ENCODE measurements at places on chromosomes 3 and 15.

- no peak for DNase-seq
Observed at GRCh38 chr3:37040231-37040630, 46.9 kb downstream of the MLH1 start.

DNA sequence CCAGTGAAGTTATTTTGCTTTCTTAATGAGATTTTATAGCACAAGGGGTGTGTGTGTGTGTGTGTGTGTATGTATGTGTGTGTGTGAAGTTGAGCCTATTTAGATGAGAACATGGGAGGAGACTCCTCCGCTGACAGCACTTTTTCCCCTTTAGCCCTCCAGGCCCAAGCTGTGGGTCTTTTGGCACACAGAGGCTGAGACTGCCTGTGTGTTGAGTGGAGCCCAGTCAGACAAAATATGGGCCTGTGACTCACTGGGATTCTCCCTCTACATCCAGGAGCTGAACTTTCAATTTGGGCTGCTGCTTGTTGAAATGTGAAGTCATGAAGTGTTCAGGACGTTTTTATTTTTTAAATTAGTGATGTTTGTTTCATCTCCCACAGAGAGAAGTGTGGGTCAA lies 108.0 kb downstream of the MFSD1 start:
- no peak for DNase-seq

GRCh38 chr3:170585937-170586310 lies at the start of gene SLC7A14:
SLC7A14 (minus strand) TSS chr3:170586075; CDS start chr3:170526936, 59,139 bp downstream.
- no peak for DNase-seq

DNA sequence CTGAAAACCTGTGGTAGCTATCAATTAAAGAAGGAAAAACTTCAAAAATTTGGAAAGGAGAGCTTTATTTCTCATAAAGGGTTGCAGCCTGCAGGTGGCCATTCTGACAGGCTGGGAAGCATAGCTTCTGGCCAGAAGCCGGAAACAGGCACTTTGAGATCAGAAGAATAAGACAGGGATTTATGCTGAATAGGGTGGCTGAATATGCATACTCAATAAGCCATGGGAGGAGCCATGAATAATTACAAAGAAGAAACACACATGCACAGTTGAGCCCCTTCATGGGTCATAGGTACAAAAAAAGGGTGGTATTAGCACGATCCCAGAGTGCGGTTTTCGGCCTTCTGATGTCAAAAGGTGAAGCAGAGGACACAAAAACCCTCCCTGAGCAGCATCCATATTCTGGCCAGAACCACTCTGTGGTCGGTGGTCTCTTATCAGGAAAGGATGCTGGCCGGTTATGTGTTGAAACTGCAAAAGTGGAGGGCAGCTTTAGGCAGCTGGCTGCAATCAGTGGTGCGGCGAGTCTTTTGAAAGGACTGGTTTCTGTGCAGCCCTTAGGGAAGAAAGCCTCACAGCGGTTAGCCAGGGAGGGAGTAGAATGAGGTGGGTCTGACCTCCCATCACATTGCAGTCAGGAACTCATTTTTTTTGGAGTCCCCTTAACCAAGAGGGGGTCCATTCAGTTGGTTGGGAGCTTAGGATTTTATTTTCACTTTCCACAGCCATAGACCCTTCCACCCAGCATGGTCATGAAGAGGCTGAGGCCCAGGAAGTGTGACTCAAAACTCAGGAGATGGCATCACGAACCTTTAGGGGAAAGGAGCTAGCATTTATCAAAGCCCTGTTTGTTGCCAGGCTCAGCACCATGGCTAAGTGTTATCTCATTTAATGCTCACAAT lies 34.7 kb upstream of the CCDC174 start:
- DNase-seq, result no peak

DNA sequence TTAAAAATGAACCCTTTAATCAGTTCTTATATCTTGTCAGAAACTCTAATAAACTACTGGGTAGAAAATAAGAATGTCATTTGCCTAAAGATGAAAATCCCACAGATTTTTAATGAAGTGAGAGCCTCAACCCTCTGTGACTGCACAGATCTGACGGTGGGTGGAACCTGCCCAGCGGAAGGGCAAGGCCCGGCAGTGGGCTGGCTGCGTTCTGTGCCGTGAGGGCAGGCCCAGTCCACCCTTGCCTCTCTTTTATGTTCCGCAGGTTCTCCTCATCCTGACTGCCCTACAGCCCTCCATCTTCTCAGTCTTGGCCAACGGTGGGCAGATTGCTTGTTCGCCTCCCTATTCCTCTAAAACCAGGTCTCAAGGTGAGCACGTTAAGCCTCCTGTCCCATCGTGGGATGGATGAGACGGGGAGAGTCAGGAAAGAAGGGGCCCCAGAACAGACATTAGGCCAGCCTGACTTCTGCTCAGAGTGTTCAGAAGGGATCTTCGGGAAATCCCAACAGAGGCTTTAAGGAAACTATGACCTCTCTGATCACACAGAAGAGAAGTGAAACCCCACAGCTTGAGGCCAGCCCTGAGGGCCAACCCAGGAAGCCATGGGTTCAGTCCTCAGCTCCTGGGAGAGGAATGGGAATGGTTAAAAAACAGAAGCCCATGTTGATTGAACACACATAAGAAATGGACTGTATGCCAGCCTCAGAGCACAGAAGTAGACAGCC lies 16.0 kb downstream of the SLC51A start:
- DNase-seq, result no peak

DNA sequence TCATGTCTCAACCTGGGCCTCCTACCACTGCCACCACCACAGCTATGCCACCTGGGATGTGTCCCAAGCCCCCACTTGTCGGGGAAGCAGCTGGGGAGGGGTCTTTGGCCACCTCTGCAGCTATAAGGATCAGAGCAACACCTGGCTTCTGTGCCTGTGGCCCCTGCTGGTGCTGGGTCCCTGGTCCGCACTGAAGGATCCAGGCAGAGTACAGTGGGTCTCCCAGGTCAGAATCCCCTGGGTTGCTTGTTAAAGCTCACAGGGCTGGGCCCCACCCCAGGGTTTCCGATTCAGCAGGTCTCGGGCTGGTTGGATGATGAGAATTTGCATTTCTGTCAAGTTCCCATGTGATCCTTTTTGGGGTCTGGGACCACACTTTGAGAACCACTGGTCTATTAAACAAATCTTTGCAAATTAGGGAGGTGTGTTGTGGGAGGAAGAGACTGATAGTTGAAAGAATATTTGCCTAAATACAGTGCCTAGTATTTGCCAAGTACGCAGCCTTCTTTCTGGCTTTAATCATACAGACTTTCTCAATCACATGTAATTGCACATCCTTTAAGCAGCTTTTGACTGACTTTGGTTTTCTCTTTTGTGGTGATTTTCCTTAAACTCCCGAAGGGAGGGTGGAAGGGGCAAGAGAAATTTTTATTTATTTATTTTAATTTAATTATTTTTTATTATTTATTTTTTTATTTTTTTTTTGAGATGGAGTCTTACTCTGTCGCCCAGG lies 127.3 kb downstream of the IGF1R start:
- no peak for DNase-seq

- DNase-seq, result no peak
Observed at GRCh38 chr3:183775781-183776180, 49.6 kb downstream of the MAP6D1 start.

DNA sequence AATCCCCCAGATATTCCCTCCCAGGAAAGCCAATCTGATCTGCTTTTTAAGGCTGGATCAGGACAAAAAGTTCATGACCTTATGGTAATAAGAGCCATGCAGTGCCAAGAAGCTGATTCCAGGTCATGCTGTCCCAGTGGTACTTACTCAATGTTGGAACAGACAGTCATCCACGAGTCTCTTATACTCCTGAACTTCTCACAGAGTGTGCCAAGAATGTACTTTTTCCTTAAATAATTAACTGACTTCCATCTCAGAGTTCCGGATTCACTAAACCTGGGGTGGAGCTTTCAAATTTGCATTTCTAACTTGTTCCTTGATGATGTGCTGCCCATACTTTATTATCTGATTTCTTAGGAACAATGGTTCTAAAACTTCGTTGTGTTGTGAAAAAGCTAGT lies 3.4 kb upstream of the P3H2 start:
- no peak for DNase-seq

DNA sequence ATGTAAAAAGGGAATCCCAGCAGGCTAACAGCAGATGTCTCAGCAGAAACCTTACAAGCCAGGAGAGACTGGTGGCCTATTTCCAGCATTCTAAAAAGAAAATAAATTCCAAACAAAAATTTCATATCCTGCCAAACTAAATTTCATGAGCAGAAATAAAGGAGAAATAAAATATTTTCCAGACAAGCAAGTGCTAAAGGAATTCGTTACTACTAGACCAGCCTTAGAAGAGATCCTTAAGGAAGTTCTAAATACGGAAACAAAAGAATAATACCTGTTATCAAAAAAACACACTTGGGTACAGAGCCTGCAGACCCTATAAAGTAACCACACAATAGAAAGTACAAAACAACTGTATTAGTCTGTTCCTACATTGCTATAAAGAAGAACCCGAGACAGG lies 41.4 kb downstream of the HDGFL3 start:
- DNase-seq, result no peak

GRCh38 chr3:187880441-187880840 lies 135.2 kb upstream of the BCL6 start:
- DNase-seq, result no peak

DNA sequence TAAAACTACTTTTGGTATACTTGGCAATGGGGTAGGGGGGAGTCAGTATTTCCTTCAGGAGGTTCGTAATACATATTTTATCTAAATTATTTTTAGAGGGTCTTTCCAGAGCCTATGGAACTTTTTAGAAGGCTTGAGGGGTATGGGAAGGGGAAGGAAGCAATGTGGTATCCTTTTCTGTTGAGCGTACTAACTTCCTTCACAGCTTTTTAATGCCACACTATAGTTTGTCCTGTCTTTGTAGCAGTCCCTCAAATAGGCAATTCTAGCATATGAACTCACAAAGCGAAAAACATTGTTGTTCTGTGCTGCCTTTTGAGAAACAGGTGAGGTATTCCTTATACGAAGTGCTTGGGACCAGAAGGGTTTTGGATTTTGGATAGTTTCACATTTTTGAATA lies 22.3 kb upstream of the P2RY13 start:
- DNase-seq, result no peak

DNA sequence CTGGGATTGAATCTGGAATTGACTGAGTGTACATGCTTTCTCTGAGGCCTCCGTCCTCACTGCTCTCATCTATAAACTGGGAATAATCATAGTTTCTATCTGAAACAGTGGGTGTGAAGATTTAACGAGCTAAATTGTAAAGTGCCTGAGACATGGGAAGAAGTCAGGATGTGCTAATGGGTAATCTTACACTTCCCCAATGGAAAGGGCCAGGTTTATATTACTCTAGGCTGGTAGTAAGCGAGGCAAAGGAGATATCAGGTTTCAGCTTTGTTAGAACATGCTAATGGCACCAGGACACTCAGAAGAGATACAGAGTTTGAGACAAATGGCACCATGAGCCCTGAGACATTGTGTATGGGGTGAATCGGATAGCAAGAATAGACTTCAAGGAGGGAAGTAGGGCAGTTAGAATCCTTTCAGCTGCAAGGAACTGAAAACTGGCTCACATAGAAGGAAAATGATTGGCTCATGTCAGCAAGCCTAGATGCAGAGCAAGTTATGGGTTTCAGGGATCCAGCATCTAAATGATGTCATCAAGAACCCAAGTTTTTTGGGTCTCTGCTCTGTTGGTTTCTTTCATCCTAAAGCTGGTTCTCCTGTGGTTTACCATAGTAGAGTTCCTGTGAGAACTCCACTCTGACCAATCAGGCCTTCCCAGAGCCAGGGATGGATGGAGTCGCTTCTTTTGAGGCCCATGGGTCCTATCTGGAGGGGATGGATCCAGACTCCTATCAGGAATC lies 21.8 kb downstream of the FLNB start:
- no peak for DNase-seq

GRCh38 chr3:149414557-149415231 lies 37.2 kb upstream of the TM4SF1 start:
- no peak for DNase-seq

GRCh38 chr3:168249550-168250414 lies 154.1 kb upstream of the GOLIM4 start:
- peak; percentile 13 for DNase-seq

DNA sequence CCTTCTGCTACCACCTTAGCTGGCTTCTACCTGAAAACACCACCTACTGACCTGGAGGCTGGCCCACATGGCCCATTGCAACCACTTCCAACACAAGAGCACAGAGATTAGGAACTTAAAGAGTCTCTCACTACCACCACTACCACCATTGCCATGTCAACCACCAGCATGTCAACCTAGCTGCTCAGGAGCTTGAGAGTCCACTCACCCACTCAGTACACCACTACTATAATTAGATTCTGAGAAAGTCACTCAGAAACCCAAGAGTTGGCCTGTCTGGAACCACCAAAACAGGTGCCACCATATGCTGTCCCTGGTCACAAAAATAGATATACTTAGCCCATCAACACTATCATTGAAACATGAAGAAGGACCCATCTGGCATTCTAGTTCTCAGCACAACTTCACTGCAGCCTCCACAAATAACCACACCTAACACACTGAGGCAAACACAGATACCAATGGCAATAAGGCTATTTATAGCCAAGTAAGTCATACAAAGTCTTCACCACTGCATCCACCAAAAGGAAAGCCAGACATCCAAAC lies 806.7 kb upstream of the EPHA6 start:
- no peak for DNase-seq

- DNase-seq, result peak; percentile 25
Observed at GRCh38 chr15:45205192-45205591, 17.4 kb upstream of the SHF start.

DNA sequence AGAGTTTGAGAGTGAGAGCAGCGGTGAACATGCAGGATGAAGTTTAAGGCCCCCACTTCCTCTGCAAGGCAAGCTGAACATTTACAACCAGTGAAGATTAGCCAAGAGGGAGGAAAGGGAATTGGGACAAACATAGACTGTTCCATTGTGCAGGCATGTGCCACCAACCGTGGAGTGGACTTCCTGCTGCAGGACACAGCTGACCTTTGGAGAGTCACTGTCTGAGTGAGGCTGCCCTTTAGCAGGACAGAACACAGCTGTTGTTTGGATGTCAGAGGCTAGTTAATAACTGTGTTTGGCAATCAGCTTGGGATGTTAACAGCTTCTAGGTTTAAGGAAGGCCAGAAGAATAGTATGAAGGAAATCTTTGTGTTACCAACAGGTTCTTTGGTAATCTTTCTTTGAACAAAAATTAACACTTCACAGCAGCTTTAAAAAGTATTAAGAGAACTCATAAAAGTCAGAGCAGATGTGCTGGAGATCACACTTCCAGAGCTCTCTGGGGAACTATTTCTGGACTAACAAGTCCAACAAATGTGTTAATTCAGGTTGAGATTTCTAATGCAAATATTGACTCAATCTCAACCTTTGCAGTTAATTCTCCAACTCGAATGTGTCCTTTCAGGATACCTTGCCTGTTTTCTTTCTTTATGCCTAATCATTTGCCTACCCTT lies 31.4 kb downstream of the CTDSPL start:
- DNase-seq, result no peak

DNA sequence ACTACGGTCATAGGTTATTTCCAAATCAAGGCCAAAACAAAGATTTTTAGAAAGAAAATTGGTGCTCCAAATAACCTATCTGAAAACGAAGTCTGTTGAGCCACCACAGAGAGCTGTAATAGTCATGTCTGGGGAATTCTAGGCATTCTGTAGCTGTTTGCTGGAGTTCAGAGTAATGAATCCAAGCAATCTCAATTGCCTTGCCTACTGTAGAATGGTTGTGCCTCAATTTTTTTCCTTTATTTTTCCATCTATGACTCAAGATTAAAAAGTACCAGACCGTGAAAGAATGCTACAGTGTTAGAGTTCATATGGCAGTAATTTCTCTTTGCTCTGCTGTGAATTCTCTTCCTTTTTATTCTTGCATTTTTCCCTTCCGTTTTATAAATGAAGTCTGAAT lies 1007.2 kb upstream of the ALCAM start:
- DNase-seq, result no peak
